ENCODE measurements at places on chromosomes 2 and 18.

DNA sequence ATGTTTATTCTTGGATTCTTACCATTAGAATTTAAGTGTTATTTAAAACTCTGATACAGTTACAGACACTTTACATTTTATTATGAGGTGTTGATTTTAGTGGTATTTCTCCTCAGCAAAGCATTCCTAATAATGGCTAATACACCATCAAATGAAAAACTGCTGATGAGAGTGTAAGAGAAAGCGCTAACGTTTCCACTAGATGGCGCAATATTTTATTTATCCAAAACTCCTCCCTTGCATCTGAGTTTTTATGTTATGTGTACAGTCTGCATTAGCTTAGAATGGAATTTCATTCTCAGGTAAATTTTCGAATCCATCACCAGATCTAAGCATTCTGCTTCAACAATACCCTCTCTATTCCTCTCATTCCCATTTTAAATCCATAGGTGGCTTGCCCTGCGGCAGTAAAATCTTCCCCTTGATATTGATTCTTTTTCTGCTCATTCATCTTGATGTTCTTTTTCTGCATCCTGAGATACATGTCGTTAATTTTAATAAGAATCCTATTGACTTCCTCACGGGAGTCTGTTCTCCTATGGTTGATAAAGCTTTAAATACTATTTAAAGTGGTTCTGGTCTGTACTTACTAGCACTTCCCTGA is 53.9 kb downstream of the PRKRA start:
- no peak for DNase-seq

GRCh38 chr18:50092245-50092805 is 102.6 kb downstream of the MYO5B start:
- no peak for DNase-seq

DNA sequence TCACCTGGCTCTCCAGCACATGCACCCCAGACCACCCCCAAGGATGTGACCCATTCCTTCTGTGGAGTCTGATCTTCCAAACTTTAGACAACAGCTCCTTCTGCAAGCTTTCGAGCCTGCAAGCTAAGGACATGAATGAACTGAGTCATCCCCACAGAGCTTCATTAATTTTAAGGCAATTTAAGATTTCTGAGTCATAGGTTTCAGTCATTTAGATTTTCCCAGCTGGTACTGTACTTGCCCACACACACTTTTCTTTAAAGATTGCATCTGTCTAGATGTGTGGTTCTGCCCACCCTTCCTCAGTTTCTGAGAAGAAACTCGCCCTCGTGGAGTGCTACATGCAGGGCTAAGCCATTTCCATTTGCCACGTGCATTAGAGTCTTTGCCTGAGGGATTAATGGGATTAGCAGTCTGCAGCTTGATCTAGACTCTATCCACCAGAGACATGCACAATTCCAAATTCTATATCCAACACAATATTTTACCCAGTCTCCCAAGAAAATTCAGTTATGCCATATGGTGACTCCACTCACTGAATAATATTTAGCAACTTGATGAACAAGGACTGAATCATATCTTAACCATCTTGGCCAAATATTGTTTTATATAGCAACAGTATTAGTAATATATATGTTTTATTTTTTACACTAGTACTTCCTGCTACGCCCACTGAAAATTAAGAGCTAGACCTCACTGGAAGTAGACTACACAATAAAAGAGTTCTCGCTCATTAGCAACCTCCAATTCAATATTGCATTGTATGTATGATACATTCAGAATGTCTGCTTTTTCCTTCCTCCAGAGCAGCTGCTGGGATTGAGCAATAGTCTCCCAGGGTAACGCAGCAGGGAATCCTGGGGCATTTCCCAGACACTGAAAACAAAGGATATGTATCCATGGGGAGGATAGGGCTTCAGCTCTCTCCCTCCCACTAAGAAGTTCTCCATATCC is 14.3 kb upstream of the TRIB2 start:
- no peak for DNase-seq

DNA sequence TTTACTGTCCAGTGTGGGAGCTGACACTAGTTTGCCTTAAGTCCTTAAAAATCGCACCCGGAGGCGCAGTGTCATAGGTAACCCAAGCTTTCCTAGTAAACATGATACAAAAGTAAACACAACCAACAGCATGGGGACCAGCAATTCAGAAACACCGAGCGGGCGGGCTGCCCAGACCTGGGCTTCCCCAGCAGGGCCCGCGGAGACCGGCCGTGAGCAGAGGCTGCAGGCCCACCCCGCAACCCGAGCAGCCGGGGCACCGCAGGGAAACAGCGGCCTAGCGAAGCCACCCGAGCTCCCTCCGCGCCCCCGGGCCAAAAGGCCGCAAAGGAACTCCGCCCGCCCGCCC is 296 bp downstream of the TTC21B start:
- no peak for DNase-seq

GRCh38 chr18:58269931-58270330 is 225.9 kb downstream of the NEDD4L start:
- no peak for DNase-seq

- DNase-seq, result no peak
These were observed 24.0 kb downstream of the IMMT start for GRCh38 chr2:86171295-86171694.

DNA sequence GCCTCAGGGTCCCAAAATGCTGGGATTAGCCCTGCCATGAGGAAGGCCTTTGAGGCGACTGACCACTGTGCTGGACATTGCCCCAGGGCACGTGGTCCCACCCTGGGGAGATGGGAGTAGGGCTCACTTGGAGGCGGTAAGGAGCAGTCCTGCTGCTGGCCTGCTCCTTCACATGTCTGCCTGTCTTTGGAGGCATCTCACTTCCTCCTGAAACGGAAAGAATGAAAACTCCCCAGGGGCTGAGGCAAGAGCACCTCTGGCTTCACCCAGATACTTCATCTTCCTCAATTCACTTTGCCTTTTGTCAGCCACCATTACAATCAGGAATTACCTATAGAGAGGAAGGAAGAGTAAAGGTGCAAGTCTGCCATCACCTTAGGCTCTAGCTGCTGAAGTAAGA is 59.9 kb upstream of the GATA6 start:
- DNase-seq, result no peak
